ENCODE measurements at places on chromosomes 4 and X.

DNA sequence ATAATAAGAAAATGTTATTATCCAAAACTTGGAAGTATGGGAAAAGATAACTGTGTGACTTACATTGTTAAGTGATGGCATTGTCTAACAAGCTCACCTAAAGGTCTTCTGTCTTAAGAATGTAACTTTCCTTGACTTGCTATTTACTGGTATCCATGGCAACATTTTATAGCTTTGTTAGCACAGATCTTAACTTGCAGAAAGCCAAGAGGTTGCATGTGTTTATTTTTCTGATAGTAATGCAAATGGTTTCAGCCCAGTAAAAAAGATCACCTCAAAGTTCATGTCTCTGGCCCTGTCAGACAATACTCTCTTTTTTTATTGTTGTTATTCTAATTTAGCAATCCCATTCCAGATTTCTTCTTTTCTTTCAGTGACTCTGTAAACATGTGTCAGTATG lies 425.3 kb downstream of the SPRY1 start:
- DNase-seq = no peak

GRCh38 chrX:1239681-1240142 lies 27.3 kb upstream of the CRLF2 start:
- peak; percentile 27 for DNase-seq

- DNase-seq = peak; percentile 50
Measured at GRCh38 chr4:39353478-39354253, 12.5 kb downstream of the RFC1 start.

DNA sequence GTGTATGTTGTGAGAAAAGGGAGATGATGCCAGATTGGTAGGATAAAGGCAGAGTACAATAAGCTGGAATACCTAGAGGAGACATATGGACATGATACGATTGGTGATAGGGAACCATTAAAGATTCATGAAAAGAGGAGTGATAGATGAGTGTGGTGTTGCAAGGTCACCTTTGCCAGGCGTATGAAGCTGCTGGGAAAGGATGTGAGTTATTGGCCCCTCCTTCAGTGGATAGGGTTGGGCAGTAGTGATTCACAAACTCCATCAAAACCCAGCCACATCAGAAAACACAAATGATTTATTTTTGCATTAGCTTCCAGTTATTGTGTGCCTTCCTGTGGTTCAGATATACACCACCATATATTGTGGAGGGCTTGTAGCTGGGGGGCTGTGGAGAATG lies 34.3 kb downstream of the TMEM164 start:
- DNase-seq = no peak

- no peak for DNase-seq
Measured at GRCh38 chr4:72604324-72604723, 35.3 kb upstream of the ADAMTS3 start.

- DNase-seq = no peak
Measured at GRCh38 chr4:73922766-73923630, 53.8 kb downstream of the CXCL1 start.

DNA sequence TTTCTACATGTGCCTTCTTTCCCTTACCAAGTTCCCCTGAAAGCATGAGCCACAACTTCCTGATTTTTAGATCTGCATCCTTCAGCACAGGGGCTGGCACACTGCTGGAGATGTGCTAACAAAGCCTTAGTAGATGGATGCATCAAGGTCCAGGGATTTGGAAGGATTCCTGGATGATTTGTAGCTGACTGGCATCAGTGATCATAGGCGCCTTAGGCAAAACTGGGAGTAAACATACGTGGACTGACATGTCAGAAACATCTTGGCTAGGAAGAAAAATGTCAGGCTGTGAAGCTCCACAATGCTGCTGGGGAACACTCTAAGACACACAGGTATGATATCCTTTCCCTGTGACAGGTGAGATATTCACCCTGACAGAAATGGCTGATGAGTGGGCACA lies 156.4 kb downstream of the AMELX start:
- no peak for DNase-seq

Measured in activated T-cell treated with anti-CD3 and anti-CD28 coated beads, Interleukin-2, amount 50 U/mL, for 72 hours (primary cell).